MM.1S (cell line): ENCODE measurements at places on chromosomes 7 and 10.

DNA sequence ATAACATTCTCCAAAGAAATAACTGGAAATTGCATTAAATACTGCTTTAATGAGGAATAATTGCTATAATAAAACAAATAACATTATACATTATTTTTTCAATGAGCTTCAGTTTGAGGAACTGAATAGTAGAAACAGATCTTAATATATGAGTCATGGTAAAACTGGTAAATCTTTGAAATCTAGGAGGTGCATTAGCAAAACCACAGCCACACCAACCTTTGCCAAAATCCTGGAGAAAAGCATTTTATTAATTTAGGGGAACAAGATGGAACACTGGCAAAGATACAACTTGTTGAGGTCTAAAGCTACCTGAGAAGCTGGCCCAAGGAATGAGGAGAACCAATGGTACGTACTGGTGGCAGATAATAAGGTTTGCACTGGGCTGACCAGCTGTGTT lies 5.4 kb upstream of the ASL start:
- DNase-seq = no peak

GRCh38 chr10:30866896-30867295 lies 164.8 kb downstream of the ZNF438 start:
- DNase-seq = no peak

GRCh38 chr10:2936816-2937215 lies 130.5 kb upstream of the PFKP start:
- DNase-seq = no peak

- DNase-seq = no peak
Observed at GRCh38 chr10:43119416-43120115, 18.7 kb upstream of the CSGALNACT2 start.
